Dermis blood vessel endothelial cell (primary cell): ENCODE measurements at places on chromosomes 16 and 17. TPM values are rescaled to one million over a fixed set of nuclear protein-coding genes. Genes with fewer than 3 reads are reported as not detected.

Gene PRCD
- 0.19 and 0.68 TPM in 2 replicates for total RNA-seq

Gene TMEM98
- total RNA-seq = 36.2 and 42.4 TPM in 2 replicates

Gene PYY
- not detected in 2 replicates for total RNA-seq

Gene CDR2L
- total RNA-seq = 19.1 and 23.5 TPM in 2 replicates

Gene NECAB2
- not detected in 2 replicates for total RNA-seq

Gene ACSM2B
- 0.19 and 0.34 TPM in 2 replicates for total RNA-seq

Gene KRTAP2-3
- total RNA-seq = not detected in 2 replicates

Gene COPZ2
- total RNA-seq = 3.8 and 6.5 TPM in 2 replicates
